Kasumi-1 (cell line): ENCODE measurements at places on chromosomes 3 and 15.

DNA sequence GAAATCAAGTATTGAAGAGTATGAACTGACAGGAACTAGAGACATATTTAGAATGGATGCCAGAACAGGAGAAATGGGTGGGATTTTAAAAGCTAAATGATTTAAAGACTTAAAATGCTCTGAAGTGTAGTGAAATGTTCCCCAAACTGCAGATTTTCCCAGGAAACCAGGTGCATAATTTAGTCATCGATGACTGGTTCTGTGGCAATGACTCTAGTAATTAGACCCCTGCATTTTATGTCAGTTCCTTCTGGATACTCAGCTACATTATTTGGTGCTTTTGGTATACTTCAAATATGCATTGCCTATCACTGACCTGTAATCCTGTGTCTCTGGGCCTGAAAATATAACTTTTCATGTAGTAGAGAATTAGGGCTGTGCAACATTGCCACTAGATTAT is 16.8 kb downstream of the AGTR1 start:
- DNase-seq: no peak

GRCh38 chr3:125644036-125645005 is 49.0 kb upstream of the OSBPL11 start:
- no peak for DNase-seq

DNA sequence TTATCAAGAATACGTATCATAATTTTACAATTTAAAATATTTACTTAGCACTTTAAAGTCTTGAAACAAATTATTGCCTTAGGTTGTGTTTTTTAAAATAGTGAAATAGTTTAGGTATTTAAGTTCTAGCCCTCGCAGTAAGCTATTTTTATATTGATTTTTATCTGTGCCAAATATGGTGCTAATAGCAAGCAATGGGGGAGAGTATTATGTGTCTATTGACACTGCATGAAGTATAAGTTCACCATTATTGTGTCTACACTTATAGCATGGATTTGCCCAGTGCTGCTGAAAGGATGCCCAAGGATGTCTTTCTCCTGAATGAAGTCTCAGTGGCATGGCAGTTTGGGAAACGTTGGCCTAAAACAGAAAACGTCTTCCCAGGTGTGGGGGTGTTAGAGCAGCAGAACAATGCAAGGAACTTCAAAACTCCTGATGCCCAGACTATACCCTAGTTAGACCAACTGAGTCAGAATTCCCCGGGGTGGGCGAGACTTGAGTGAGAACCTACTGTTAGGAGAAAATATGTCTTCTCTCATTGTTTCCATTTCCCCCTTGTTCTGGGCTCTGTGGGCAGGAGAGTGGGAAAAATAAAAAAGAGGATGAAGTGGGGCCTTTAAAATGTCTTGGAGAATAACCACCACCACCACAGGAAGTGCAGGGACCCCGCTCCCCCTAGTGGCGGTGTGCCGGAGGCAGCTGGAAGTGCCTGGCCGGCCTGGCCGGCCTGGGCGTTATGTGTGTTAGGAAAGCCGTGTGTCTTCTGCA is 104.2 kb upstream of the SLC7A14 start:
- peak; percentile 29 for DNase-seq

- no peak for DNase-seq
Measured at GRCh38 chr3:54421943-54422342, 299.6 kb downstream of the CACNA2D3 start.
